ENCODE measurements at places on chromosomes 4 and X.

GRCh38 chr4:86286726-86287125 lies 73.1 kb downstream of the MAPK10 start:
- no peak for DNase-seq

DNA sequence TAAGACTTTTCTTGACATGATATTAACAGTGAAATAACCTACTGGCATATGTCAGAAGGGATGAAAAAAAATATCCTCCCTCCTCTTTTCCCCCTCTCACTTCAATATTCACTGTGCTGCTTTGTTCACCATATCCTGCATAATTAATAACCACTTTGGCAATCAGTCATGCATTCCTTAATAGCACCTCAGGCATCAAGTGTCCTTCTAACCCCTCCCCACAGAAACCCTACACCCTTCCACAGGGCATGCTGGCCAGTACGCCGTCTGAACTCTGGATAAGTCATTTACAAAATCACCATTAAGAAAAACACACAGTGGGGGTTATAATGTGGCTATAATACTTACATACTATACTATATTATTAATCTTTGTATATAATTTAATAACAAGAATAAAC lies 165.9 kb downstream of the PDGFC start:
- DNase-seq: no peak

- DNase-seq: no peak
Measured at GRCh38 chrX:19350941-19351384, 7.2 kb downstream of the PDHA1 start.

- DNase-seq: no peak
Measured at GRCh38 chr4:145231906-145232700, 51.7 kb upstream of the OTUD4 start.

DNA sequence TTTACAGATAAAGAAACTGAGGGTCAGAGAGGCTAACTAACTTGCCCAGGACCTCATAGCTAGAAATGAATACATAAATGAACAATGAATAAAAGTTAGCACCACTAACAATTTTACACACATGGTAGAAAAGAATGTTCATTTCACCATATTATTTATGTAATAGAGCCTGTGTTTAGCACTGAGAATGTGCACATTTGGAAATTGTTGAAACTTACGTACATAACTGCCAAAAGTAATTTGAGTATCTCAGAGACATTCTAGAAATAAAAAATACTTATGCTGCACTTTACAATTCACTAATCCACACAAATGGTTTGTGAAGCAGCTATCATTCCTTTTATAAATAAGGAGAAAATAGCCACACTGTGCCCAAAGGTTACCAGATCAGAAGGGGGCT lies 9.9 kb downstream of the CASK start:
- no peak for DNase-seq

DNA sequence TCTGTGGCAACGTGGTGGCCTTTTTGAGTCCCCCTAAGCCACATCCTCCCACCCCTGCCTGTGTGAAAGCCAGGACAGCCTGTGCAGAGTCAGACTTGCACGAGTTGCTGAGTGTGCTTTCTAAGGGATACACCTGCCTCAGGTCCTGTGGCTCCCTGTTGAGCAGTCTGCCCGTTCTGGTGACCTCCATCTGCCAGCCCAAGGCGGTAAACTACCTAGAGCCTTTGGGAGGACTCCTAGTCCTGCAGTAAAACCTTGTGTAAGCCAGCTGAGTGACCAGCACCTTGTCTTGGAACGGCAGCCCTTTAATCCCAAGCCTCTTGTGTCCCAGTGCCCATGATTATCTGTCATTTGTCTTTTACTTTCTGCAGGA lies 69.3 kb downstream of the NBDY start:
- no peak for DNase-seq

GRCh38 chr4:185573651-185574199 lies 38.4 kb upstream of the PDLIM3 start:
- DNase-seq: no peak

DNA sequence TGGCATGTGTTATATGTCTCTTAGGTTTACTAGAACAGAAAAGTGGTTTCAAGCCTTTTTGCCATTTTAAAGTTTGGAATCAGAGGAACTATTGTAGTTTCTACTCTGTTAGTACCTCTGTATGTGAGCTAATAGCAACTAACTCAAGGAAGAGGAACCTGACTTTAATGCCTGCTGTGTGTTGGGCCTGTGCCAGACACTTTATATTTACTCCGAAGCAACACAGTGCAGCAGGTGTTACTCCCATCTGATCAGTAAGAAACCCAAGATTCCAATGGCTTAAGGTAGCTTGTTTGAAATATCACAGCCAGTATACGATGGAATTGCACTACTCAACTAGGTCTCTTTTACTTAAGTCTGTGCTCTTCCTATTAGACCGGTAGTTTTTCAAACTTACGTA lies 79.2 kb downstream of the USP9X start:
- no peak for DNase-seq

DNA sequence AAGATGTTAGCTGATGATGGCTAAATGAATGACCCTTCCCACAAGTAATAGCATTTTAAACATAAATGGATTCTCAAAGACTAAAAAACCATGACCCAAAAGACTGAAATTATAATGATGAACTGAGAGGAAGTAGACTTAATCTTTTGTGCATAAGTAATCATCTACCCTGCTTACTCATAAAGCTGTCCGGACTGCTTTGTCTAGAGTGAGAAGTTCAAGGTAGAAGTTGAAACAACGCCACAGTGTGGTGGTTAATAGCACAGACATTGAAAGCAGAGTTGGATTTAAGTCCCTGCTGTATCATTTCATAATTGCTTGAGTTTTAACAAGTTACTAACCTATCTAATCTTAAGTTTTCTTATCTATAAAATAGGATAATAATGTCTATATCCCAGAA lies 346.6 kb downstream of the CENPC start:
- no peak for DNase-seq

- no peak for DNase-seq
Measured at GRCh38 chrX:150185766-150186165, 177.4 kb upstream of the MAMLD1 start.

DNA sequence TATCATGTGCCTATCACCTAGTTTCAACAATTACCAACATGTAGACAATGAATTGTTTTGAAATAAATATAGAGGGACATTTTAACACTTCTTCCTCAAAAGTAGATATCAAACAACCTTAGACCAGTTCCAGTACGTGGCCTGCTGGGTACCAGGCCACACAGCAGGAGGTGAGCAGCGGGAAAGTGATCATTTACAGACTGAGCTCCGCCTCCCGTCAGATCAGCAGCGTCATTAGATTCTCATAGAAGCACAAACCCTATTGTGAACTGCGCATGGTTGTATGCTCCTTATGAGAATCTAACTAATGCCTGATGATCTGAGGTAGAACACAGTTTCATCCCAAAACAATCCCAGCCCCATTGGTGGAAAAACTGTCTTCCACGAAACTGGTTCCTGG lies 6.5 kb downstream of the BBS7 start:
- DNase-seq: no peak

DNA sequence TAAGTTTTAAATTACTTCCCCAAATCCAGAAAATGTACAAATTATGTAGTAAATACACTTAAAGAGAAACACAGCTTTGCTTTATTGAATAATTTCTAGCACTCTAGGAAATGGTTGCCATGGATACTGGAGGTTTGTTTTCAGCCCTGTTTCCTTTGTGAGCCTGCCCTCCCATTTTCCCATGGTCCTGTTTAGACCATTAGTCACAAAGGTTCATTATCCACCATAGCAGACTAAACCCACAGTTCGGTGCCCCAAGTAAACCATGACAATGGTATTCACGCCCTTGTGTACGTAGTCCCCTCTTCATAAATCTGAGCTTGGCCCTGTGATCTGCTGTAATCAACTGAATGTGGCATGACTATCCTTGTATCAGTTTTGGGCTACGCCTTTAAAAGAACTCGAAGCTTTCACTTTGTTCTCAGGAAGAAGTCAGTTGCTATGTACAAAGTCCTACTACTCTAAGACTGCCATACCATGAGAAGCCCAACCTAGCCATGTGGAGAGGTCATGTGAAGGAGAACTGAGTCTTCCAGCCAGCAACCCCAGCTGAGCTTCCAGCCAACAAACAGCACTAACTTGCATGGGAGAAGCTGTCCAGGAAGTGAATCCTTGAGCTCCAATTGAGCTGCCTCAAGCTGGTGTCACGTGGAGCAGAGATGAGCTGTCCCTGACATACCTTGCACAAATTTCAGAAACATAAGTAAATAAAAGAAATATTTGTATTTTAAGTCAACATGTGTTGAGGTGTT lies 300.4 kb downstream of the LDB2 start:
- no peak for DNase-seq

DNA sequence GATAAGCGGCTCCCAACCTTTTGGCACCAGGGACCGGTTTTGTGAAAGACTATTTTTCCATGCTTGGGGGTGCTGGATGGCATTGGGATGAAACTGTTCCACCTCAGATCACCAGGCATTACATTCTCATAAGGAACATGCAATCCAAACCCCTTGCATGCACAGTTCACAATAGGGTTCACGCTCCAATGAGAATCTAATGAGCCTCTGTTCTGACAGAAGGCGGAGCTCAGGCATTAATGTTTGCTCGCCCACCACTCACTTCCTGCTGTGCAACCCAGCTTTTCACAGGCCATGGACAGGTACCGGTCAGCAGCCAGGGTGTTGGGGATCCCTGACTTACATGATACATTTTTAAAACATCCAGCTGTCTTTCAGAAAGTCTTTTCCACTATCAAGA lies 187.3 kb downstream of the SLC39A8 start:
- no peak for DNase-seq

- no peak for DNase-seq
Measured at GRCh38 chr4:18440527-18441202, 419.1 kb upstream of the LCORL start.

- no peak for DNase-seq
Measured at GRCh38 chrX:70254909-70255308, 5.1 kb downstream of the P2RY4 start.

GRCh38 chr4:82886147-82886942 lies 4.6 kb downstream of the SEC31A start:
- DNase-seq: no peak

GRCh38 chrX:48573690-48574269 lies 504 bp upstream of the RBM3 start:
- DNase-seq: no peak

DNA sequence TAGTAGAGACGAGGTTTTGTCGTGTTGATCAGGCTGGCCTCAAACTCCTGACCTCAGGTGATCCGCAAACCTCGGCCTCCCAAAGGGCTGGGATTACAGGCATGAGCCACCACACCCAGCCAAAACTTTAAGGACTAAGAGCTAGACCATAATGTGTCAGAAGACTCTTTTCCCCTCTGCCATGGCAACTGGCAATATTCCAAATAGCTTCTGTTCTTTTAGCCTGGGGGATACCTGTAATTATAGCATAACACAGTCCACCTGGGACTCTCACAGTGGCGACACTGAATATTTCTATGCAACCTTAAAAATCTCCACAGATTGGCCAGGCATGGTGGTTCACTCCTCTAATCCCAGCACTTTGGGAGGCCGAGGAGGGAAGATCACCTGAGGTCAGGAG lies 45.5 kb upstream of the RBM47 start:
- DNase-seq: no peak

- DNase-seq: no peak
Measured at GRCh38 chr4:124573056-124573455, 139.5 kb downstream of the ANKRD50 start.

DNA sequence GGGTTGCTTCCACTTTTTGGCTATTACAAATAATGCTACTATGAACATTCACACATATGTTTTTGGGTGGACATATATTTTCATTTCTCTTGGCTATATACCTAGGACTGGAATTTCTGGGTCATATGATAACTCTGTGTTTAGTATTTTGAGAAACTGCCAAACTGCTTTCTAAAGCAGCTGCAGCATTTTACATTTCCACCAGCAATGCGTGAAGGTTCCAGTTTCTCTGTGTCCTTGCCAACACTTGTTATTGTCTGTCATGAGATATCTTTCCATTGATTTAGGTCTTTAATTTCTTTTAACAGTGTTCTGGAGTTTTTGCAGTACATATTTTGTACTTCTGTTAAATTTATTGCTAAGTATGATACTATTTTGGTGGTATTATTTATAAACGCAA lies 48.3 kb downstream of the CLCN5 start:
- DNase-seq: no peak

DNA sequence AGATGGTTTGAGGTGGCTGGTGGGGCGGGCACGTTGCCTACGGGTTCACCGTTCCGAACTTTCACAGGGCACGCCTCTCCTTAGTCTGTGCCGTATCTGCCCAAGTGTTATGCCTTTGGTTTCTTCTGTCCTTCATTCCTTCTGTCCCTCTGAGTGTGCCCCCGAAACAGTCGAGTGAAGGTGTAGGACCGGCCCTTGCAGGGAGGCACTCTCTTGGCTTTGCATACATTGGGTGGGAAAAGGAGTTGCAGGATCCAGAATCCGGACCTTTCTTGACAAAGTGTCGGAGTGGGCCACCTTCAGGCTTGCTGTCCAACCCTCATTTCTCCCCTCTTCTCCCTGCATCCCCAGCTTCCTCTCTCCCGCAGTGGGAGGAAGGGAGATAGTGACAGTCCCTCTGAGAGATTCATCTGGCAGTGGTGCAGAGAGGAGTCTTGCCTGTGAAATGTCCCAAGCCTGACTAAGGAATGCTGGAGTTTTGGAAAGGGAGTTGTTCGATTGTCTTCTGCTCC lies 569 bp downstream of the ARFIP1 start:
- DNase-seq: no peak

- no peak for DNase-seq
Measured at GRCh38 chrX:101485212-101485949, at the start of gene ARMCX4. TSS of gene ARMCX4 (plus strand) at chrX:101485456. CDS start at chrX:101488590, 3,134 bp downstream.

Measured in hematopoietic multipotent progenitor cell treated with erythropoietin and hydrocortisone succinate and interleukin-3 and kit ligand, for 17 days (in vitro differentiated cells).